ENCODE measurements at places on chromosomes 4 and X. TPM values are rescaled to one million over a fixed set of nuclear protein-coding genes. Genes with fewer than 3 reads are reported as not detected.

DNA sequence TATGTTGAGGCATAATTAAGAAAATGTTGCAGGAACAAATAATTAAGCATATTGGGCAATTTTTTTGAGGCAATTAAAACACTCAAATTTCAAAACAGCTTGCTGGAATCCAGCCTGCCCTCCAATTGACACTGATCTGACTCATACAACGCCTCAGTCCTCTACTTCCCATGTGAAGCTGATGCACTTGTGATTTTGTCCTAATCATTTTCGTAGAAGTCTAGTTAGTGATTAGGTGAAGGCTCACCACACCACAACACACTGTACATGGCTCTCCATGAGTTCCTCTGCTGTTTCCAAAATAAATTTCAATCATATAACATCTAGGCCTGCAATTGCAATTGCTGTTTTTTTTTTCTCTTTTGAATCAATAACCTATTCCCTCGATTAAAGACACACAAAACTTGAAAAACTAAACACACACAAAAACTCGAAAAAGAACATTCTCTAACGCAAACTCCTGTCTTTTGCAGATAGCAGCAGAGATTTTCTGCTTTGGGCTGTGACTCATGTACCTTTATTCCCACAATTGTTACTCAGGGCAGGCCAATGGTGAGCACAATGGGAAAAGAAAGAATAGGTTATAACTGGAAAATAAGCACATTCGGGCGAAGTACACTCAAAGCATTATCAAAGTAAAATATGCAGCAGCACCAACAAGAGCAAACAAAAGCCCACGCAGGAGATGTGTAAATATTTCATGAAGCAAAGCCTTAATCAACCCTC, 1.7 kb downstream of the GPRIN3 start:
- peak; percentile 19 for DNase-seq
- no peak overlapping the region for H3K4me3 ChIP-seq
- no peaks in the 10 kb centered on the region for H3K36me3 ChIP-seq
- H3K4me1 ChIP-seq: peaks cover 9% of the 10 kb centered on the region
- no peaks in the 10 kb centered on the region for H3K27me3 ChIP-seq

Gene IRS4
- not detected for total RNA-seq

Gene COX7B2
- not detected for total RNA-seq

- H3K27ac ChIP-seq: no peak overlapping the region
- no peak for DNase-seq
- H3K27me3 ChIP-seq: no peaks in the 10 kb centered on the region
- H3K36me3 ChIP-seq: no peaks in the 10 kb centered on the region
Measured at GRCh38 chr4:34718576-34719245, 1525.6 kb downstream of the ARAP2 start.

DNA sequence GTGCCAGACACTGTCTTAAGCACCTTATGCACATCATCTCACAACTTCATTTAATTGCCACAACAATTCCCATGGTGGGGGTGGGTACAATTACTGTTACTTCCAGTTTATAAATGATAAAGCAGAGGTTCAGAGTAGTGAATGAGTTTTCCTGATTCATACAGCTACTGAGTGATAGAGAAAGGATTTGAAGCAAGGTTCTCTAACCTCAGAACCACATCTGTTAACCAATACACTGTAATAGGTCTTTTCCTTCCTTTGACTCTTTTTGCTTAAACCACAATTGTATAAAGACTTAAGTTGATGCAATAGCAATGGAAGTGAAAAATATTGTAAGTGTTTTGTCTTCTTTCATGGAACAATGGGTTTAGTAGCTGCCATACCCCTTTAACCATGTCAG, 43.5 kb upstream of the PAK3 start:
- H3K27ac ChIP-seq: no peak overlapping the region
- no peak for DNase-seq
- no peak overlapping the region for H3K4me3 ChIP-seq
- H3K27me3 ChIP-seq: no peaks in the 10 kb centered on the region

Data from endothelial cell of umbilical vein (primary cell).